Foreskin melanocyte (primary cell): ENCODE measurements at places on chromosomes 5 and 9.

- DNase-seq = no peak
Measured at GRCh38 chr5:34915856-34916192, 313 bp downstream of the BRIX1 start.

GRCh38 chr5:37975531-37975930, 135.7 kb upstream of the GDNF start:
- no peak for DNase-seq

- no peak for DNase-seq
Measured at GRCh38 chr5:154359221-154359573, 86.6 kb upstream of the SAP30L start.

DNA sequence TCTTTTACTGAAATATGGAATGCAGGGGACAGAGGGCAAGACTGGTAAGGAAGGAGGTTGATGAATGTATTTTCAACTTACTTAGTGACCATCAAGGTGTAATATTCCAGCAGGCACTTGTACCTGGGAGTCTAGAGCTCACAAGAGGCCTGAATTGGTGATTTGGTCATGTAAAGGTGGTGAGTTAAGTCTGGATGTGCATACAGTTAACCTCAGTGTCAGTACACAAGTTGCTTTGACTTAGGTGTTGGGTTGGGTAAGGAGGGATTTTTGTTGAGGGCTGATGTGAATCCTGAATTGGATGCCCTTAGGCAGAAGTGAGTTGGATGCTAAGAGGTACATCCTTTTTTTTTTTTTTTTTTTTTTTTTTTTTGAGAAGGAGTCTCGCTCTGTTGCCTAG, 7.4 kb downstream of the SREK1 start:
- DNase-seq = no peak

DNA sequence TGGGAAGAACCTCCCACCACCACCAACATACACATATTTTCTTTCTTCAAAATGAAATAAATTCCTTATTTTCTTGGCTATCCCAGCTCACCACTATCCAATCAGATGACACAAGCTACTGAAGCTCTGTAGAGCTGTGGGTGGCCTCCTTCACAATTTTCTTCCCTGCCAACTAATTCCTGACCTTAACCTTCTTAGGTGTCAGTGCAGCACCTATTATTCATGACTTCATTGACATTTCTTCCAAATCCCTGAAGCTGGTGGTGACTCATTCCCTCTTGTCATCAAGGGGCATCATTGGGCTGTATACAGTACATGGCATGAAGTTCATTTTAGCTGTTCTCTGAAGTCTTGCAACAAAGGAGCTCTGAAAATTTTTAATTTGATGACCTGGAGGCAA, 42.0 kb upstream of the ADRA1B start:
- no peak for DNase-seq

DNA sequence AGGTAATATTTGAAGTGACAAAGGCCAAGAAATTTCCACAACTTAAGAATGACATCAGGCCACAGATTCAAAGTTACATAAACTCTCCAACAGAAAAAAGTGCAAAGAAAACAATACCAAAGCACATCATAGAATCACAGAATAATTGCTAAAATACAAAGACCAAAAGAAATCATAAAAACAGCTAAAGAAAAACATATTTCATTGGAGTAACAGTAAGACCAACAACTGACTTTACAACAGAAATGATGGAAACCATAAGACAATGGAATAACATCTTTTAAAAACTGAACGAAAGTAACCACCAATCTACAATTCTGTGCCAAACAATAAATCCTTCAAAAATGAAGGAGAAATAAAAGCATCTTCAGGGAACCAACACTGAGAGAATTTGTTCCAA, 38.3 kb downstream of the ZDHHC21 start:
- DNase-seq = no peak

DNA sequence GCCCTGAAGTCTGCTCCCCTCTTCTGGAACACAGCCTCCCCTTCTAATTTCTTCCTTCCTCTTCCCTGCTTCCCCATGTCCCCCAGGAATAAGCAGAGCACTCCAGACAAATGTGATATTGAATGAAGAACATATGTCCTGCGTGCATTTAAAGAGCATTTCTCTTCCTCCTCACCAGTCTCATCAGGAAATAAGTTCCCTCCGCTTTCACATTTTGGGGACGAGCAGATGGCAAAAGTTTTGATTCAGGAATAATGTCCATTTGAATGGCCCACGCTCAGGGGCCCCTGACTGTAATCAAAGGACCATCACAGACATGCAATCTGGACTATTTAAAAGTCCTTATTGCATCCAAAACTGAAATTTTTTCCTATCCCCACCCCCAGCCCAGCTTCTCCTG, 316.1 kb downstream of the CDK5RAP2 start:
- DNase-seq = no peak

DNA sequence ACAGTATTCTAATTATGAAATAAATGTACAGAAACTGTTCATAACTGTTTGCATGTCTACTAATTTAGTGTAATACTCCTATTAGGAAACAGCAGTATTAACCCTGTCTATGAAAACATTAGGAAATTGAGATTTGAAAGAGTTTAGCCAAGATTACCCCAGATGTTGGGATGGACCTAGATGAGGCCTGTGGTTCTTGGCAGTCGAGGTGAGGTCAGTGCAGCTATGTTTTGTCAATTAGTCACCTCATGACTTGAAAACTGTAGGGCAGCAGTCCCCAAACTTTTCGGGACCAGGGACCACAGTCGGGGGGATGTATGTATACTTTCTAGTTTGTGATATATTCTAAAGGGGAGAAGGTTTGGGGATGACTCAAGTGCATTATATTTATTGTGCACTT, 4.7 kb downstream of the LNPEP start:
- DNase-seq = no peak

GRCh38 chr5:132070460-132071337, 2.9 kb upstream of the CSF2 start:
- no peak for DNase-seq

DNA sequence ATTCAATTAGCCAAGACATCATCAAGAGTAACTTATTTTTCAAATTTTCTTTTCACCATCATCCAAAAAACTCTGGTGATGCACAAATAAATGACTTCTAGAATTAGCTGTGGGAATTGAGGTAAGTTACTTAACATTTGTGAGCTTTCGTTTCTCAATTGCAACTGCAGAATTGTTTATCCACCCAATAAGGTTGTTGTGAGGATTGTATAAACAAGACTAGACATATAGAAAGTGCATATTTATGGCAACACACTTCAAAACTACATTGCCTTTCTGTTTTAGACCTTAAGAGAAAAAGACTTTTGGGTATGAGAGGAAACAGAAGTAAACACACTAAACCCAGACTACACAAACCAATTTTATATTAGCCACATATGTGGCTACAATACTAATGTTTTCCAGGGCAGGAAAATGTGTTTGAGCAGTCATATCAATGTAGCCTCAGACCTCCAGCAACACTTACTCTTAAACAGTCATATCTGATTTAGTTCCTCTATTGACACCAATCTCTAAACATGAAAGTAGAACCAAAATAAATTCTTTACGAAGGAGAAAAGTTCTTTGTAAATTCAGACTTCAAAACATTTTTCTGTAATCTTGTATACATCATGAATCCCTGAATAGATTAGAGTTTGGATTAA, 488.0 kb upstream of the CYLC2 start:
- DNase-seq = no peak

GRCh38 chr5:67409126-67409777, 212.7 kb upstream of the CD180 start:
- no peak for DNase-seq

DNA sequence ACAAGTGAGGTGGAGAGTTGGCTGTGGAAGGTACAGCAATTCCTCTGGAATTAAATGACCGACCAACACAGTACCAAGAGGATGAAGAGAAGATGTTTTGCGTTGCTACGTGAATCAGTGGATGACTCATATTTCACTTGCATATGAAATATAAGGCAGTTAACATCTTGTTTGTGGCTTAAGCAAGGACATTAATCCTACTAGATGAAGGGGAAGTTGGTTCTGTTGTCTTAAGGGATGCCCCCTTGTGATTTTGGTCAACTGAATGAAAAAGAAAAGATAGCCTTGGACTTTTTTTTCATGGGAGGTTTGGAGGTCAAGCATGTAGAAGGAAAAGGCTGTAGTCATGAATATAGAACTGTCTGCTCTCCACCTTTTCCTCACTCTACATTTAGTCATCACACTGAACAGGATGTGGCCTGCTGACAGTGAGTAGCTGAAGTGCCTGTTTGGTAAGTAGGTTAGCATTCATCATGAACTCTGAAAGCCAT, 33.9 kb downstream of the VLDLR start:
- peak; percentile 30 for DNase-seq

- no peak for DNase-seq
Measured at GRCh38 chr5:149581931-149582768, 852 bp downstream of the ARHGEF37 start.

- DNase-seq = no peak
Measured at GRCh38 chr5:150640311-150641005, at the start of gene SYNPO. Gene SYNPO, plus strand, starts transcription at chr5:150640660. Its CDS starts 7,616 bp downstream, at chr5:150648276.

DNA sequence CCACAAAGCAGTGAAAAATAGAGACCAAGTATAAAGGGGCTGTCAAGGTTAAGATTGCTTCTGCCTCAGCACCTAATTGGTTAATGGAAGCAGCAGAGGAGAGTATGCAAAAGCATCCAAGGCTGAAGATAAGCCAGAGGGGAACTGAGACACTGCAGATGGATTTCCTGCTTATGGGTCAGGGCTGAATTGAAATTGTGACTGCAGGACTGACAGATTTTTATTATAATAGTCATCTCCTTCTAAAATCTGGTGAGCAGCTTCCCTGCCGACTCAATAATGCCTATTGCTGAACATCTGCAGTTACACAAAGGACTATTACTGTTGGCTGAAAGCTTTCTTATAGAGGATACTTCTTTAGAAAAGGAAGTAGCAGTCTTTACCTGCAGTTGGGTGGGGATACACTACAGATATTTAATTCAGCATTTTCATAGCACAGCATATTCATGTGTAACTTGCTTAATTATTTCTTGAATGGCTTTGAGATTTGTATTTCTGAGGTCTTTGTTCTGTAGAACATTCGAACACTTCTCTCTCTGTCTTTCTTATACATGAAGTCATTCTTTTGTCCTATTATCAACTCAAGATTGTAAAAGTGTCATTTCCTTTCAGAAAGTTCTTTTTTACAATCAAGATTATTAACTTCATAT, 363.0 kb upstream of the RIOK2 start:
- DNase-seq = no peak

- no peak for DNase-seq
Measured at GRCh38 chr9:79591458-79591857, 19.7 kb downstream of the TLE4 start.

- no peak for DNase-seq
Measured at GRCh38 chr9:129333617-129334104, 155.6 kb upstream of the IER5L start.

DNA sequence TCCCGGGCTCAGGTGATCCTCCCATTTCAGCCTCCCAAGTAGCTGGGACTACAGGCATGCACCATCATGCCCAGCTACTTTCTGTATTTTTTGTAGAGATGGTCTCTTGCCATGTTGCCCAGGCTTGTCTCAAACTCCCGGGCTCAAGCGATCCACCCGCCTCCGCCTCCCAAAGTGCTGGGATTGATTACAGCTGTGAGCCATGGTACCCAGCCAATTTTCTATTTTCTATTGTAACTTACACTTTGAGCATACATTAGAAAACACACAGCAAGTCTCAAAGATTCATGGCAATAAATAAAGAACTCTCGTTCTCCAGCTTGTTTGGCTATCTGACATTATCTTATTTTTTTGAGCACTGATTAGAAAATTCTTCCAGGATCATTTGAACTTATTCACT, 228.7 kb downstream of the ADAMTS6 start:
- no peak for DNase-seq

DNA sequence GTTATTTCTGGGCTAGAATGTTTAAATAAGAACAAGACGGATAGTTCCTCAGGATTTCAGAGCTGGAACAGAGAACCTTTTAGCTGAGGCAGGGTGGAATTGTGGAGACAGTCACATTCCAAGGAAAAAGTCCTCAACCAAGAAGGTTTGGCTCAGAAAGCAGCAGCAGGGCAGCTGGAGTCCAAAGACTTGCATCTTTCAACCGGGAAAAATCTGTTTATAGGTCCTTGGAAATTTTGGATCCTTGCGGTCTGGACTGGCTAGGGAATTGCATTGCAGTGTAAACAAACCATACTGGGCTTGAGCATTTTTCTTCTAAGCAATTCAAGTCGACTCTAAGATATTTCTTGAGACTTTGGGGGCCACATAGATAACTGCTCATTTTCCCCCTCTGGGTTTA, 40.8 kb upstream of the HMHB1 start:
- no peak for DNase-seq

DNA sequence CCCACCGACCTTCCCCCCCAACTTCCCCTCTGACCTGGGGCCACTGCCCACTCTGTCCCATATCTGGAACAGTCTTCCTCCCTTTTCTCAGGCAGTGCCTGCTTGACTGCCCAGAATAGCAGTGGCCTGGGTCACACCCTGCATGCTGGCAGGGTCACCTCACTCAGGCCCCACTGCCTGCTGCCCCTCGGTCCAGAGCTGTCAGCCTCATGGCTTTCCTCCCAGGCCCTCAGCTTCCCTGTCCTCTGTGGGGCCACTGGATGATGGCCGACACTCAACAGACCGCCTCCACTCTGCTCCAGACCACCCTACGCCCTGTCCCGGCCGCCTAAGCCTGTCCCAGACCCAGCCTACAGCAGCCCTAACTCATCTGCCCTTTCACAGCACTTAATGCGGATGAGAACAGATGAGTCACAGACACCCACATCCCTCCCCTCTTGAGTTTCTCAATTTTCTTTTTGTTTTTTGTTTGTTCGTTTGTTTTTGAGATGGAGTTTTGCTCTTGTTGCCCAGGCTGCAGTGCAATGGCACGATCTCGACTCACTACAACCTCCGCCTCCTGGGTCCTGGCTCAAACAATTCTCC, 5.9 kb downstream of the PNPLA7 start:
- DNase-seq = peak; percentile 43

- no peak for DNase-seq
Measured at GRCh38 chr9:76729980-76730737, 34.1 kb upstream of the PCA3 start.

- DNase-seq = no peak
Measured at GRCh38 chr5:307306-307705, 14.2 kb upstream of the AHRR start.

- DNase-seq = peak; percentile 31
Measured at GRCh38 chr5:35803191-35803651, 53.5 kb upstream of the IL7R start.

DNA sequence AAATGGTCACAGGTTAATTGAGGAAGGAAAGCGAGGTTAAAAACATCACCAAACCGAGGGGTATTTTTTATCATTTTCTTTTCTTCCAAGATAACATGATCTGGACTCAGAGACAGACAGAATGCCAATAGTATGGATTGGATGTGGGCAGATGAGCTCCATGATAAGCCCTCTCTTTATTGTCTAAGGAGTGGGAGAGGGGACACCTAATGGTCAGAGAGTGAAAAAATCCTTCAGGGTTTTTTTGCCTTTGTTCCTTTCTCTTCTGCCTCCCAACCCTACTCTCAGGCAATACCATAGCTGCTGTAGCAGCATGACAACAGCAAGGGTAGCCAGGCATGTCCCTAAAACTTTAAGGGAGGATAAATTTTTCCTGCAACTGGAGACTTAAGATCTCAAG, 94.7 kb downstream of the DIRAS2 start:
- DNase-seq = no peak

- DNase-seq = no peak
Measured at GRCh38 chr5:67992923-67993322, 222.6 kb upstream of the PIK3R1 start.

GRCh38 chr9:131628459-131629225, 83.3 kb downstream of the PRRT1B start:
- DNase-seq = no peak
